ENCODE measurements at places on chromosomes 1 and 21.

- no peak for DNase-seq
Measured at GRCh38 chr1:214542275-214543199, 8.9 kb downstream of the PTPN14 start.

DNA sequence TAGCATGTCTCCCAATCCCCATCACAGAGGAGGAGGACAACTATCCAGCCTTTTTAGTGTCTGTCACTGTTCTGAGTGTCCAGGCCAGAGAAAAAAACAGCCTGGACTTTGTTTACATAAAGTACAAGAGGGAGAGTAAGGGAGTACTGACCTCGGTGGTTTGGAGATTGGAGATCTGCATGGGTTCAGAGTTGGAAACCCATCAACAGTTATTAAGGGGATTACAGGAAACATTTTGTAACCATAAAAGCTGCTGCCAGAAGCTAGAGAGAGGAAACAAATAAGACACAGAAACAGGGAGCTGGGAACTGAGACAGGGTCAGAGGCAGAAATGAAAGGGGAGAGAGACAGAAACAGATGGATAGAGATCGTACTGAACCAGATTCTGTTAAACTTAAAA is 131.5 kb upstream of the CTTNBP2NL start:
- DNase-seq = no peak

GRCh38 chr1:172758259-172758658 is 99.4 kb downstream of the FASLG start:
- DNase-seq = no peak

DNA sequence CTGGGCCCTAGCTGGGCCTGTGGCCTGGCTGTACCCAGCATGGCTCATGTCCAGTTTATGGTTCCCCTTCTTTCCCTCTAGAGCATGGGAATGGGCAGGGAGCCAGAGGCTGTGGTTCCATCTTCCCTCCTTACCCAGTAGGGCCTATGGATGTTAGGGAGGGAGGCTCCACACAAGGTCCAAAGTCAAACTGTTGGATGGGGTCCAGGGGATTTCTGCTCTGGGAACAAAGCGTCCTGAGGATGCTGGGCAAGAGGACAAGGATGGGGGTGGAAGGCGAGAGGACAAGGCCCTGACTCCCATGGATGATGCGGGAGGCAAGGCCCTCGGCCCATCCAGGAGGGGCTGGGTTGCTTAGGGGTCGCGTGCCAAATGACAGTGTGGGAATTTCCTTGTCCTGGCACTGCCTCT is 17.3 kb downstream of the CSF1 start:
- DNase-seq = no peak

DNA sequence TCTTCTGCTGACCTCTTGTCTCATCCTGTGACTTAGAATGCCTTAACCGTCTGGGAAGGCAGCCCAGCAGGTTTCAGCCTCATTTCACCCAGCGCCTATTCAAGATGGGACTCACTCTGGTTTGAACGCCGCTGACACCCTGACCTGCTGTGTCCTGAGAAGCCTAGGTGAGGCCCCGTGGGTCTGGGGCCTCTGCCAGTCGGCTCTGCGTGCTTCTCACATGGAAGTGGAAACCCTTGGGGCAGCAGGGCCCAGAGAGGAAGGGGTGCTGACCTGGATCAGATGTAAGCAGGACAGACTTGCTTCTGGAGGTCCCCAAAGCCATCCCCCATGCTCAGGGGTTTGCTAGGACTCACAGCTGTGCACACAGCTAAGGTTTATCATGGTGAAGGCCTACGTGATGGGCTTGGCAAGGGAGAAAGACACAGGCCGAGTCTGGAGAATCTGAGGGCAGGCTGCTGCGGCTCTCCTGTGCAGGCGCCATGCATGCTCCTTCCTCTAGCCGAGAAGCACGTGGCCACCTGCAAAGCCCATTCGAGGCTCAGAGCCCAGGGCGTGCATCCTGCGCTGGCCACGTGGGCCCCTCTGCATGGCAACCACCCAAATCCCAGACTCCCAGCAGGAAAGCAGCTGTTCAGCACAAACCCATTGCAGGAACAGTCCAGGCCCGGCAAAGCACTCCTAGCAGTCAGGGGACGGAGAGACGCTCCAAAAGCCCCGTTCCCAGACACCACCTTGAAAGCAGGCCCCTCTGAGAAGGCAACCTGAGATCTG is 3.8 kb downstream of the TRPM2 start:
- no peak for DNase-seq

DNA sequence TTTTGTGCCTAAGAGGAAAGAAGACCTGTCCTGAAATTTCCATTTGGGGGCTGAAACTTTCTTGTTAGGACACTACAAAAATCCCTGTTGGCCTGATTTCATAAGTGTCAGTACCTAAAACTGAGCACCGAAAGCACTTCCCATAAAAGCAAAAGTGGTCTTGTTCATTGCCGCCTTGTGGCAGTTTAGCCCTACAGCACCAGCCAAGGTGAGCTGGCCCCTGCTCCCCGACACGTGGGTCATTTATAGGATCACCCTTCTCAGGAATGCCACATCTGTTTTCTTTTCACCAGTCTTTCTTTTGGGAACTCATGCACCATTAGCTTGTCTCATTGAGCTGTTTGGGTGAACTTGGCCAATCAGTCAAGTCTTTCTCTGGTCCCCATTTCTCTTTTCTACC is 155.8 kb upstream of the KAZN start:
- DNase-seq = no peak

DNA sequence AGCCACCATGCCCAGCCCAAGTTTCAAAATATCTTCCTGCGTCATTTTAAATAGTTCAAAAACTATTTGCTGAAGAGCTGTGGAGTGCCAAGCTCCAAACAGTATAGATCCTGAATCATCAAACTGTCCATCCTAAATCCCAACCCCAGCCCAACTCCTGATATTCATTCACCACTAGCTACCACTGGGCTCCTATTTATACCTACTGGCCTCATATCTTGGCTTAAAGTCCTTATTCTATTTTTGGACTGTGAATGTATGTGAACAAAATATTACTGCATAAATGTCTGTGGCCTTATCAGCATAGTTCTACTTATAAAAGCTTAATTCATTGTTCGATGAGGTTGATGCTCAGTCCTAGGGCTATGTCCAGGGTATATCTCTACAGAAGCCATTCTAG is 5.2 kb upstream of the SCAMP3 start:
- DNase-seq = no peak

DNA sequence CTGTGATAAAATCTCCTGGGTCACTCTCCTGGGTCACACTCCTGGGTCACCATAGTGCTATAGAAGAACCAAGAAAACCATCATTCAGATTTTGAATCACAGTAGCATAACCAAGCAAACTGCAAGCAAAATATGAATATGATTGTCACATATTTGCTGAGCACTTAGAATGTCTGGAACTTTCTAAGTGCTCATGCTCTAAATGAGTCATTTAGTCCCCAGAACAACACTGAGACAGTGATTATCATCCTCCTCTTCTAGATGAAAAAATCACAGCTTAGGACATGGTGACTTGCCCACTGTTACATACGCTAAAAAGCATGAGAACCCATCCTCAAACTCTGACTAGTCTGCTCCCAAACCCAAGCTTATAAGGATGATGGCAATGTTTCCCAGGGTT is 39.5 kb upstream of the DDAH1 start:
- no peak for DNase-seq

DNA sequence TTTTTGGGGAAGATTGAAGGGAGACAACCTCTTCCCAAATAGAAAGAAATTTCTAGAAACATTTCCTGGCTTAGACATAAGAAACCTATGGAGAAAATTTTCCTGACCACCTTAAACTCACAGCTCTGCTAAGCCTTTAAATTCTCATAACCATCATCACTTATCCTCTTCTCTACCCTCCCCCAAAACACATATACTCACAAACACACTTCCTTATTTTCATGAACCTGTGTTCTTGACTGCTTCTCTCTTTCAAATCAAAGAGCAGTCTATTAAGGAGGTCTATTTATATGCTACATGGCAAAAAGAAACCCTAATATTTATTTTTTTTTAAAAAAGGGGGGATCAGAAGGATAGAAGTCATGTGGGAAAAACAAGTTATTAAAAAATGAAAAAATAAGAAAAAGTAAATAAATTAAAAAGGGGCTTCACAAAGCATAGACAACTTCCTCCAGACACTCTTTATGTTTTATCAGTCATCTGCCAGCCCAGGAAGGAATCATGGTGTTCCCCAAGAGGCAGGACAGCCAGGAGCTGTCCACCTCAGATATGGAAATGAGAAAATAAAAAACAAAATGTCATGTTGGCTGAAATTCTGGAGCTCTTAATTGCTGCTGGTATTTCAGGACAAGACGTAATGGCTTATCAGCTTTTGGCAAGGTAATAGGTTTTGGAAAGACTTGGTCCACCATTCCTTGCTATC is 12.8 kb upstream of the RGS2 start:
- DNase-seq = no peak

GRCh38 chr1:93579891-93580290 is 101.7 kb downstream of the BCAR3 start:
- no peak for DNase-seq

DNA sequence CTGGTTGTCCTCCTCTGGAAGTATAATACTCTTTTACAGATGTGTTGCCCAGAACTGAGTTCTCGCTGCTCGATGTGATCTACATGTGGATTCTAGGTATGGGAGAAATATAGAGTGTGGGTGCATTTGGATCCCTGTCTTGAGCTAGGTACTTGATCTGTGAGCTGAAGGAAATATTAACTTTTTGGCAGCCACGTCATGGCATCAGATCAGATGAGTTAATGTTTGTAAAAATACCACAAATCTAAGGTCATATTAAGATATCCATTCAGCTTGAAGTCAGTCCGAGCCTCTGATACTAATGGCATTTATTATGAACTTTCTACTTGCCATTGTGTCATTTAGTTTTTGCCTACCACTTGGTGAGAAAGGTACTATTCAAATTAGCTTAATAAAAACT is 24.6 kb downstream of the MAPKAPK2 start:
- no peak for DNase-seq

DNA sequence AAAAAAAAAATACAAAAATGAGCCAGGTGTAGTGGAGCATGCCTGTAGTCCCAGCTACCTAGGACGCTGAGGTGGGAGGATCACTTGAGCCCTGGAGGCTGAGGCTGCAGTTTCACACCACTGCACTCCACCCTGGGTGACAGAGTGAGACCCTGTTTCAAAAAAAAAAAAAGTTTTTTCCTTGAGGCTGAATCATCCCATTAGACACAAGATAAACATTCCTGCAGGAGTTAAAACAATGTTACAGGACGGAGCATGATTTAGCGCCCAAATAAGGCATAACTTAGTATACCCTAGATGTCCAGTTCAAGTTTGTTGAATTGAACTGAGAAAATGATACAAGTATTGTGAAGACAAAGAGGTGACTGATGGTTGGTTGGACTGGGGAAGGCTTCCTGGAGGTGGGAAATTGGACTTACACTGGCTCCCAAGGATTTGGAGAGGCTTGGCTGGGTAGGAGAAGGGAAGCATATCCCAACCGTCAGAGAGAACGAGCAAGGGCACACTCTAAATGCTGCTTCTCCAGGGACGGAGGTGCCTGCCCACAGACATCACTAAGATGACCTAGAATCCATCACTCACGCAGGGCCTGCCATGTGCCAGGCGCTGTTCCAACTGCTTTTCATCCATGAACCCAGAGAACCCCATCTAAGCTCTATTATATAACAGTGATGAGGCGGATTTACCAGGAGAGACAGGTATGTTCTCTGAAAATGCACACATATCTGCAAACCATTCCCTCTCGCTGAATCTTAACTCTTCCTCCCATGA is 610.6 kb downstream of the KIF26B start:
- no peak for DNase-seq

- DNase-seq = no peak
Measured at GRCh38 chr1:156499842-156500542, 583 bp downstream of the MEF2D start.

- DNase-seq = no peak
Measured at GRCh38 chr1:200328379-200328778, 81.5 kb downstream of the ZNF281 start.

DNA sequence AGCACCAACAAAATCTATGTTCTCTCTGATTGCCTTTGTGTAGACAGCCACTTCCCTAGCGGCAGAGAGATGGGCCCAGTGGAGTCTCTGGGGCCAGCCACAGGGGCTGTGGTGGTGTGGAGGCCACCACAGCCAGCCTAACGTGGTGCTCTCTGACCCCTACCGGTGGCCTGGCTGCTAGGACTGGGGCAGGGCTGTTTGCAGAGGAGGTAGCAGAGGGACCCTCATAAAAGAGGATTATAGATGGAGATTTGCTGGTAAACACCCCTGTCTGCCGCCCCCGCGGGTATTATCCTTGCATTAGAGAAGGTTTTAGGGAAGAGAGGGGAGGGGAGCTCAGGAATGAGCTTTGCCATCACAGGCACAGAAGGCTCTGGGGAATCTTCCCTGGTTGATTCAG is 310.3 kb upstream of the VAMP3 start:
- DNase-seq = no peak

GRCh38 chr1:94240822-94241221 is 3.4 kb upstream of the ARHGAP29 start:
- DNase-seq = no peak

- no peak for DNase-seq
Measured at GRCh38 chr1:246765521-246765920, 41.3 kb downstream of the SCCPDH start.

GRCh38 chr21:45816794-45817193 is 164.8 kb upstream of the COL6A1 start:
- DNase-seq = no peak

DNA sequence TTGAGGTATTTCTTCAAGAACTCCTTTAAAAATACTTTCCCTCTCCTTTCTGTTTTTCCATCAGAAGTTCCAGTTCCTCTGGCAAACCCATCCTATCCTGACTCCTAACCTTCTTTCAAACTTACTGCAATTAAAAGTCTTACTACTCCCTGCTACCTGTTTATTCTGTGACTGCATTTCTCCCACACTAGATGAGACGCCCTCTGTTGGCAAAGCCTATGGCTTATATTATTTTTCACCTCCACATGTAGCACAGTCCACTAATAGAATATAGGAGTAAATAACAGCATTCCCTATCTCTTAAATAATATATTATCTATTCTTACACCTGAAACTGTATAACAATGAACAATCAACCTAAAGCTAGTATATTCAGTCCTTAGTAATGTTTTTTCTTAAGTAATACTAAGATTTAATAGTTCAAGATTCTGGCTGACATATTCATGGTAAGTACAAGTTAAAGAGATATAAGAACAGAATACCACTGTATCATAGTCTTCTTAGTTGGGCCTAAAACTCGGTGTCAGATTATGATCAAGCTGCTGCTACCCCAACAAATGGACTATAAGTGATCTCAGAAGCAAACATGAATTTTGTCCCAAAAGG is 54.8 kb downstream of the RAB3GAP2 start:
- no peak for DNase-seq

- DNase-seq = no peak
Measured at GRCh38 chr21:44952116-44952928, 12.5 kb downstream of the SLX9 start.

Data from stimulated activated CD8-positive, alpha-beta memory T cell treated with anti-CD3 and anti-CD28 coated beads, Interleukin-4, amount 100 ng/mL, for 1 hour (primary cell).